Vein endothelial cell (primary cell): ENCODE measurements at places on chromosomes 5 and 9. TPM values are rescaled to one million over a fixed set of nuclear protein-coding genes. Genes with fewer than 3 reads are reported as not detected.

The PCDHA12 gene
- under 0.01 TPM in 1 of 2 replicates, not detected in the other for total RNA-seq

The PCDHA4 gene
- 0.10 and 0.33 TPM in 2 replicates for total RNA-seq

The CACNA1B gene
- total RNA-seq, result under 0.01 and 0.10 TPM in 2 replicates

The VAV2 gene
- total RNA-seq, result 15.0 and 16.2 TPM in 2 replicates

The PPP3R2 gene
- total RNA-seq, result not detected in 2 replicates

The TXNDC15 gene
- total RNA-seq, result 58.5 and 70.6 TPM in 2 replicates

The RETREG1 gene
- total RNA-seq, result 0.10 TPM in 1 of 2 replicates, not detected in the other

The PAEP gene
- not detected in 2 replicates for total RNA-seq

The ZFYVE16 gene
- total RNA-seq, result 23.2 and 29.2 TPM in 2 replicates

The LCN10 gene
- not detected in 2 replicates for total RNA-seq

The PAXX gene
- 14.6 and 19.6 TPM in 2 replicates for total RNA-seq

The EQTN gene
- total RNA-seq, result not detected in 2 replicates
